ENCODE measurements at places on chromosomes 6 and 20. TPM values are rescaled to one million over a fixed set of nuclear protein-coding genes. Genes with fewer than 3 reads are reported as not detected.

DNA sequence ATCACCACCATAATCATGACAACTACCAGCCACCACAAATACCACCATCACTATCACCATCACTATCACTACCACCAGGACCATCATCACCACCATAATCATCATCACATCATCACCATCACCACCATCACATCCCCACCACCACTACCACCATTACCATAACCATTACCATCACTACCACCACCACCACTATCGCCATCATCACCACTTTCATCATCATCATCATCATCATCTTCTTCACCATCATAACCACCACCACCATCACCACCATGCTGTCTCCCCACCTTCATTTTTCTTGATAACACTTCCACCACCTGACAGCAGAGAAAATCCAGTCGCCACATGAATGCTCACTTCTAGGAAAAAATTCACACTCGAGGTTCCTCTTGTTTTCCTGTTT lies 253.6 kb downstream of the ANKRD60 start:
- H3K27me3 ChIP-seq = no peaks in the 10 kb centered on the region
- H3K27ac ChIP-seq = no peak overlapping the region
- H3K36me3 ChIP-seq = no peaks in the 10 kb centered on the region
- no peaks in the 10 kb centered on the region for H3K4me1 ChIP-seq
- no peak overlapping the region for H3K4me3 ChIP-seq

GRCh38 chr20:34938466-34939163 lies 17.0 kb downstream of the GSS start:
- peaks cover 32% of the 10 kb centered on the region for H3K36me3 ChIP-seq
- peaks cover 15% of the 10 kb centered on the region for H3K4me1 ChIP-seq
- no peaks in the 10 kb centered on the region for H3K27me3 ChIP-seq

- no peak overlapping the region for H3K4me3 ChIP-seq
- peak; percentile 38 for DNase-seq
- no peak overlapping the region for H3K27ac ChIP-seq
- no peaks in the 10 kb centered on the region for H3K36me3 ChIP-seq
- peaks cover 23% of the 10 kb centered on the region for H3K4me1 ChIP-seq
- no peaks in the 10 kb centered on the region for H3K27me3 ChIP-seq
These were observed 59.0 kb downstream of the HIVEP1 start for GRCh38 chr6:12071064-12071615.

The PRRT1 gene
- not detected for total RNA-seq

The CD24 gene
- 125 TPM for total RNA-seq
